RWPE1 (cell line): ENCODE measurements at places on chromosomes 1 and 21.

GRCh38 chr21:37513383-37513782, 146.8 kb downstream of the DYRK1A start:
- no peak for DNase-seq

- DNase-seq = peak; percentile 79
These were observed 123.5 kb downstream of the PTPN14 start for GRCh38 chr1:214427871-214428277.

- DNase-seq = no peak
These were observed 1.8 kb downstream of the RD3 start for GRCh38 chr1:211490038-211490678.

- DNase-seq = no peak
These were observed 48.7 kb downstream of the NENF start for GRCh38 chr1:212481438-212481767.

DNA sequence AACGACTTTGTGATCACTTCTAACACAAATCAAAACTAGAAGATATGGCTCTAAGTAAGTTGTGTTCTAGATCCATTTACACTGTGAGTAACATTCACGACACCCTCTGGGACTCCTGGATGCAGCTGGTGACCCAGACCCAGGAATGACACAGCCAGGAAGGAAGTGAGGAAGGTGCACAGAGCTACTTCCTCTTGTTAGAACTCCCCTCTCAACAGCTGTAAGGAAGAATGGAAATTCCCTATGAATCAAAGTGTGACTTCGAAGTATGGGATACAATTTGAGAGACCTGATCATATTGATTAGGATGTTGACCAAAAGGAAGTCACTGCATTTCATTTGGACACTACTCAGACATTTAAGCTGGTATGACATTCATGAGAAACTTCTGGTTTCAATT, 185.3 kb downstream of the NRIP1 start:
- no peak for DNase-seq

DNA sequence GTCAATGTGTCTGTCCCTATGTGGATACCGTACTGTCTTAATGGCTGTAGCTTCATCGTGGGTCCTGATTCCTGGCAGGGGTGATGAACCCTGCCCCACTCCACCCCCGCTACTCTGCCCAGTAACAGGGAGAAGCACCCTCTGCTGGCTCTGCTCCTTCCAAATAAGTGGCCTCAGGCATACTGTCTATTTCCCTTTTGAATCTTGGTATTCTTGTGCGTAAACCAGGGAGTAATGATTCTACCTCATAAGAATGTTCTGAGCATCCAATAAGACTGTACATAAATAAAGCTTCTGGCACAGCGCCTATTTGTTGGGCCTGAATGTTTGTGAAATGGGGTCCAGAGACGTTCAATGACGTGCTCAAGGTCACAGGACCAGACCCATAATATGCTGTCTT, 35.2 kb upstream of the CTPS1 start:
- peak; percentile 77 for DNase-seq

DNA sequence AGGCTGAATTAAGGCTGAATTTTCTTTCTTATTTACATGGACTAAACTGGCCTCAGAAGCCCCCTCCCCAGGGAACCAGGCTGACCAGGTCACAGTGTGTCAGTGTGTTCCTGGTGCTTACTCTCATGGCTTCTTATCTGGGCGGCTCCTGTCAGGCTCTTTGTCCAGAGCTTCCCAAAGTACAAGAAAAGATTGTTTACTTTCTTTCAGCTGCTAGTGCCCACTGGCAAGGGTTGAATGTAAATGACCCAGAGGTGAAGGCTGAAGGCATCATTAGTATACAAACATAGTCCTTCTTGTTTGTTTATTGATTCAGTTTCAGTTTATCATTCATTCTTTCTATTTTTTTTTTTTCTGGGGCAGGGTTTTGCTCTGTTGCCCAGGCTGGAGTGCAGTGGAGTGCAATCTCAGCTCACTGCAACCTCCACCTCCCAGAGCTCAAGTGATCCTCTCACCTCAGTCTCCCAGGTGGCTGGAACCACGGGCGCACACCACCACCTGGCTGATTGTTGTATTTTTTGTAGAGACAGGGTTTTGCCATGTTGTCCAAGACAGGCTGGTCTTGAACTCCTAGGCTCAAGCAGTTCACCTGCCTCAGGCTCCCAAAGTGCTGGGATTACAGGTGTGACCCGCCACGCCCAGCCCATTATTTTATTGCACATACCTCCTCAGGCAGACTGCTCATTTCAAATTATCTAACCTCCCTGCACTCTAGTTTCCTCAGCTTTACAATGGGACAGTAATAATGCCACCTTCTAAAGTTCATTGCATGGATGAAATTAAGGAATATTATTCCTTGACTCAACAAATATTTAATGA, 9.8 kb upstream of the KDM4A start:
- no peak for DNase-seq

- no peak for DNase-seq
These were observed 27.1 kb downstream of the FAM20B start for GRCh38 chr1:179052776-179053175.

DNA sequence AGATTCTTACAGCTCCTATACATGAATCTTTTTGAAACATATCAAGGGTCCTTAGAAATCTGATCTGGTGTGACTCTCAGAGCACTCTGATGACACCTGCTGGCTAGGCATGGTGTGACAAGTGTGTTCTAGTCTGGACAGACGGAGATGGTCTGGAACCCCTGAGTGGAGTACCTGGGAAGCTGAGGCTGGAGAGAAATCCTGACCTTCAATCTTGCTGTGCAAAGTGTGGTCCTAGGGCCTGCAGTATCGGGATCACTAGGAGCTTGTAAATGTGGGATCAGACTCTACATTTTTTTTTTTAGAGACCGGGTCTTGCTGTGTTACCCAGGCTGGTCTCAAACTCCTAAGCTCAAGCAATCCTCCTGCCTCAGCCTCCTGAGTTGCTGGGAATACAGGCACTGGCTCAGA, 78.6 kb upstream of the SOD1 start:
- DNase-seq = peak; percentile 54

DNA sequence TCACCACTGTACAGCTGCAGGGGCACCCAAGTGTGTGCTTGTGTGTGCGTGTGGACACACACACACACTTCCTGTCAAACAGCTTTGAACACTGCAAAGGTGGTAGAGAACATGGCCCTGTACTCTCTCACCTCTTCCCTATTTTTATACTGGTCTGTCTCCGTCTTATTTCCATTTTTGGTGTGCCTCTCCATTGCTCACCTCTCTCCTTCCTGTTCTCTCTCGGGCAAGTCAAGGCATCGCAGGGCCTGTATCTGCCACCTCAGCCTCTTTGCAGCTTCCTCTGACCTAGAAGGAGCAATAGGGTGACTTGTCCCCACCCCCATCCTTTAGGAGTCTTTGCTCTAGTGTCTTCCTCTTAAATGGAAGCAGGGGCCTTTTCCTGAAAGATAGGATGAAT, 2.2 kb downstream of the SMCP start:
- peak; percentile 45 for DNase-seq
